ENCODE measurements at places on chromosomes 16 and 17. TPM values are rescaled to one million over a fixed set of nuclear protein-coding genes. Genes with fewer than 3 reads are reported as not detected.

Gene YWHAE
- total RNA-seq, result 480 TPM

Gene SSTR5
- total RNA-seq, result not detected

Gene SMIM36
- total RNA-seq, result not detected

Gene ABCC12
- not detected for total RNA-seq

Gene CDH1
- total RNA-seq, result not detected

Gene TM4SF5
- not detected for total RNA-seq

Gene GALK1
- total RNA-seq, result 54.3 TPM

All from A375 (cell line).